Aorta (tissue), 5 donors: ENCODE measurements at places on chromosomes 12 and 14. TPM values are rescaled to one million over a fixed set of nuclear protein-coding genes. Genes with fewer than 3 reads are reported as not detected.

- DNase-seq, result no peak
Measured at GRCh38 chr12:76263696-76264095, 84.5 kb downstream of the BBS10 start.

GRCh38 chr14:70118064-70118463 is 70.7 kb downstream of the SLC8A3 start:
- DNase-seq, result no peak

GRCh38 chr12:52014567-52015530 is 8.1 kb downstream of the TAMALIN start:
- DNase-seq, result no peak

The ARMH4 gene
- total RNA-seq, result 8.4 TPM

DNA sequence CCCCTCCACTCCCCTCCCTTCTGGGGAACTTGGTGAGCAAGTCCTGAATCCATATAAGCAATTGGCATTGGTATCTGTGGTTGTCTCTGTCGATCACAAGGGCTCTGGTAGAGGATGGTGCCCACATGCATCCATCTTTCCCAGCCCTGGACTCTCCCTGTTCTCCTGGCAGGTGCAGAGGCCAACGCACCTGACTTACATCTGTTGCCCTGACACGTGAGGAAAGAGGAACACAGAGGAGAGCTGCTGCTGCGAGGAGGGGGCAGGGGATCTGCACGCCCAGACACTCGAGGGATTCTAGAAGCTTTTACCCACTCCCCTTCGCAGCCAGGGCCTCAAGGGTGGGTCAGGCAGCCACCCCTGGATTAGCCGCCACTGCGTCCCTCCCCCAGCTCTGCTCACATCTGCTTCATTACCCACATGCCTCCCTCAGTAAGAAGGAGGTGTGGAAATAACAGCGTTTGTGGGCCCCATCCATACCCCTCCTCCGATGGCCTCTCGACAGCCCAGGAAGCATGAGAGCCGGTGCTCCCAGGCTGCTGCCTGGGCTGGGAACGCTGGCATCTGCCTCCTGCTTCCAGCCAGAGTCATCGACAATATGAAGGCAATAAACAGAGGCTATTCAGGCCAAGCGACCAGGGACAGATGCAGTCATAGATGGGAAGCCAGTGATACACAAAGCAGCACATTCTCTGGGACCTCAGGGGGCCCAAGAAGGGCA is 56.5 kb downstream of the KDM2B start:
- no peak for DNase-seq

The PLEKHG7 gene
- not detected for total RNA-seq

The MIP gene
- total RNA-seq, result not detected

The DPF3 gene
- total RNA-seq, result 0.65 TPM

- DNase-seq, result no peak
Measured at GRCh38 chr12:53985692-53985993, 697 bp downstream of the HOXC10 start.

- no peak for DNase-seq
Measured at GRCh38 chr12:10928746-10929286, at the start of gene PRH2. TSS of gene PRH2 (plus strand) at chr12:10929236. CDS start at chr12:10929274, 38 bp downstream.

The PRB2 gene
- total RNA-seq, result not detected

The ABCC9 gene
- 157 TPM for total RNA-seq

DNA sequence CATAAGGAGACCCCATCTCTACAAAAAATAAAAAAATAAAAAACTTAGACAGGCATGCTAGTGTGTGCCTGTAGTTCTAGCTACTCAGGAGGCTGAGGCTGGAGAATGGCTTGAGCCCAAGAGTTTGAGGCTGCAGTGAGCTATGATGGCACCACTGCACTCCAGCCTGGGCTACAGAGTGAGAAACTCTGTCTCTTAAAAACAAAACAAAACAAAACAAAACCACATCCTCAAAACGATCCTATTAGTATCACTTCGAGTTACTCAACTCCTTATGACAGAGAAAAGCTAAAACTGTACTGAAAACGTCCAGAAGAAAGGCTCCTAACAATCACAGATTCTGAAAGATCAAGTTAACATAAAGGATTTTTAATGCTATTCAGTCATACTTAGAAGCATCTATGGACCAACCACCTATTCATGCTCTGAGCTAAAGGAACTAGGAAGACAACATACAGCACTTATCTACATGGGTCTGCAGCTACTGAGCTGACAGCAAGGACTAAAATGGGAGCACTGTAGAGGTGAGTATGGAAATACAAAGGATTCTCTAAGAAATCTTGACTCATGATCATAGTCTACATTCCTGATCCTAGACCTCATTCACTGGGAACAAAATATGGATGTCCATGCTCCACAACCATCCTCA is 75.3 kb upstream of the DUSP6 start:
- DNase-seq, result no peak

GRCh38 chr12:111443586-111443985 is 37.9 kb downstream of the SH2B3 start:
- peak; percentile 51 for DNase-seq

DNA sequence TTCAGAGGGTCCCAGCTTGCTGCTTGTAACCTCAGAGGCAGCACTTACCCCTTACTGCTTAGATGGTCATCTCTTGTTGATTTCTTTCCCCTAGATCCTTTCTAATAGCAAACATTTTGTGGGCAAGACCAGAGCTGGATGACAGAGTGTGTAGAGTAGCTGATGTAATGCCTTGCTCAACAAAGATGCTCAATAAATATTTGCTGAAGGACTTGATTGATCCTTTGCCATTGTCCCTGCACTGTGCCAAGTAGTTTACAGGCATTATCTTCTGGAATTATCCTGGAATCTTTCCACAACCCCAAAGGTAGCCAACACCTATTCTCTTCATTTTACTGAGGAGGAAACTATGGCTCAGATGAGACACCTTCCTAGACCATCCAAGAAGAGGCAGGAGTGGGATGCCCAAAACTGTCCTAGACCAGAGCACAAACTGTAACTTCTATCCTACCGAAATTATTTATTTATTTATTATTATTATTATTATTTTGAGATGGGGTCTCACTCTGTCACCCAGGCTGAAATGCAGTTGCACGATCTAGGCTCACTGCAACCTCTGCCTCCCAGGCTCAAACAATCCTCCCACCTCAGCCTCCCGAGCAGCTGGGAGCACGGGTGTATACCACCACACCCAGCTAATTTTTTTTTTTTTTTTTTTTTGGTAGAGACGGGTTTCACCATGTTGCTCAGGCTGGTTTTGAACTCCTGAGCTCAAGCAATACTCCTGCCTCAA is 1.4 kb downstream of the MMAB start:
- DNase-seq, result no peak

GRCh38 chr12:77834618-77835017 is 3.9 kb downstream of the NAV3 start:
- DNase-seq, result no peak

GRCh38 chr14:74737753-74738325 is 24.9 kb downstream of the FCF1 start:
- no peak for DNase-seq
